ENCODE measurements at places on chromosomes 1 and 21.

DNA sequence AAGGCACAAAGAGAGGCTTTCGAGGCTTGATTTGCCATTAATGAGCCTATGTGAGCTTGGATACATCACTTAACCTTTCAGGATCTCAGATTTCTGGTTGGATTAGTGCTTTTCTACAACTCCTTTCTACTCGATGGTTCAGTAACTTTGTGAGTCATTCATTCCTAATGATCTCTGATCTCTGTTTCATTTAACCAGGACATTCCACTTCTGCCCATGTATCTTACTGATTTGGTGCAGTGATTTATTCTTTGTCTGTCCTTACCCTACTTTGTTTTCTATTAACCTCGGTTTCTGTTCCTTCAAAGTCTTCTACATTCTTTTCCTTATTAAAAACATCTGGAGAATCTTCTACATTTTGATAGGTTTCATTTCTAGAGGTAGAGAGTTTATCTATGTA lies 94.6 kb upstream of the ZBTB18 start:
- DNase-seq = no peak

DNA sequence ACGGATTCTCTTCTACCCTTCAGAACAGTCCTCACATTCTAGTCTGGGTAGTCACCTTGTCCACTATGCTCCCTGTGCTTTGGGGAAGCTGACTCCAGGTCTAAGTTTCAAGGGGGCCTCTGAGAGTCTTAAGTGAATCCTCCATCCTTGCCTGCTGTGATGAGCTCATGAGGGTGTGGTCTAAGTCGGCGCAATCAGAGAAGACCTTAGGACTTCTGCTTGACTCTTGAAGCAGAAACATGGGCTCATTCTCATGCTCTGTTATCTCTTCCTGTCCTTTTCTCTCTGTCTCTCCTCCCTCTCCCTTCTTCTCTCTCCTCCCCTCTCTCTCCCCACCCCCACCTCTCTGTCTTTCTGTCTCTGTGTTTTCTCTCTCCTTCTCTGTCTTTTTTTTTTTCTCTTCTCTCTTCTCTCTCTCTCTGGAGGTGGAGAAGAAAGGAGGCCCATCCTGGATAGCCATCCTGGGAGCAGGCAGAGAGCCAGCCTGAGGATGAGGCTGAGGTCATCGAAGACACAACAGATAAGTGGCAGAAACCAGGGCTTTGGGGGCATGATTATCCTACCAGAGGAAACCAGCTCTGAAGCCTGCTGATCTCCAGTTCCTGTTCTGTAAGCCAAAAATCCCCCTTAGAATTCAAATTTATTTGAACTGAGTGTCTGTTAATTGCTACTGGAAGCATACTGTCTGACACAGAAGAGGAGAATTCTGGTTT lies 245.6 kb downstream of the SIPA1L2 start:
- DNase-seq = no peak

- no peak for DNase-seq
Measured at GRCh38 chr1:62076286-62076685, 118.4 kb upstream of the L1TD1 start.

- no peak for DNase-seq
Measured at GRCh38 chr1:26349188-26349876, 4.6 kb downstream of the CRYBG2 start.

DNA sequence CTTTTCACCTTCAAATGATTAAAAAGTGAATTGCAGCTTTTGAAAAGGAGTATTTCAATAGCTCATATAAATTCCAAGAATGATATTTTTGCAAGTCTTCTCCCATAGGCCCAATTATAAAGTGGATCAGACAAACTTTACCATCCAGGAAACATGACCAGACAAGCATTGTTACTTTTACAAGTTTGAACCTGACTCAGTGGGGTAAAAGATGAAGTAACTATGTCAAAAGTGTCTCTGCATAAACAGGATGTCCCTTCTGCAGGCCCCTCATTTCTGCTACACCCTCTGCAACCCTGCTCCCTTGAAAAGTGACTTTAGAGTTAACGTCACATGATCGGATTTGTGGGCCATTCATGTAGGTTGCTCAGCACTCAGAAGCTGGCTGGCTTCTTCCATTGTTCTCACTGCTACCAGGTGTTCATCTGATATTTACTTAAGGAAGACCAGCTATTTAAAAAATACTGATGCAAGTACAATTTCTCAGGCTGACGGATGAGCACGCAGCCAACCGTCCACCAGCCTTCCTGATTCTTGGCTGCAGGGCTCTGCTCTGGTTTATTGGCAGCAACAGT lies 32.3 kb downstream of the URB1 start:
- DNase-seq = no peak

- no peak for DNase-seq
Measured at GRCh38 chr1:78491451-78492071, 787 bp downstream of the PTGFR start.

DNA sequence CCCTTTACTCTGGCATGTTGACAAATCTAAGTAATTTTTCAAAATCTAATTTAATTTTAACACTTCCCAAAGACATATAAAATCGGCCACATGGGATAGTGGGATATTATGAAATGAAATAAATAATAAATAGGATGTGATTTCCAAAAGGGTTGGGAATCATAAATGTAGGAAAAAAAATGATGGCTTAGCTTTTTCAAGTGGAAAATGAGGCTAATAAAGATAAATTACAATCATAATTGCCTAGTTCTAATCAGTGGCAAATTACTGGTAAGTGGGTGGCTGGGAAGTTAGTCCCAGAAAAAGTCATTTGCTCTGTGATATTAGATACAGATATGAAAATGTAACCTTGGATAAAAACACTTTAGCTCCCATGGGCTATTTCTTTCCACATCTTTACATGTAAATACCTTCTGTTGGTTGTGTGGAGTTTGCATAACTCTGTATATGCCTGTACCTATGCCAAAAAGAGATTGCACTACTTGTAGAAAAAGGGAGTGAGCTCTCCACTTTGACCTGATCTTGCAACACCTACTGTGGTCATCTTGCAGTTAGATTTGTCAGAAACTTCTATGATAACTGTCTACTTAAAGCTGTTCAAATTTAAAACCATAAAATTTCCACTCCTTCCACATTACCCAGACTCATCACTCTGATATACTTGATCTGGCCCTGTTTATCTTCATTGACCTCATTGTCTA lies 284.6 kb upstream of the KAZN start:
- no peak for DNase-seq

GRCh38 chr1:8281843-8282509 lies 35.9 kb upstream of the SLC45A1 start:
- peak; percentile 12 for DNase-seq

GRCh38 chr1:169348383-169349036 lies 19.1 kb downstream of the NME7 start:
- no peak for DNase-seq

GRCh38 chr1:51915951-51916350 lies 37.4 kb upstream of the NRDC start:
- DNase-seq = no peak

DNA sequence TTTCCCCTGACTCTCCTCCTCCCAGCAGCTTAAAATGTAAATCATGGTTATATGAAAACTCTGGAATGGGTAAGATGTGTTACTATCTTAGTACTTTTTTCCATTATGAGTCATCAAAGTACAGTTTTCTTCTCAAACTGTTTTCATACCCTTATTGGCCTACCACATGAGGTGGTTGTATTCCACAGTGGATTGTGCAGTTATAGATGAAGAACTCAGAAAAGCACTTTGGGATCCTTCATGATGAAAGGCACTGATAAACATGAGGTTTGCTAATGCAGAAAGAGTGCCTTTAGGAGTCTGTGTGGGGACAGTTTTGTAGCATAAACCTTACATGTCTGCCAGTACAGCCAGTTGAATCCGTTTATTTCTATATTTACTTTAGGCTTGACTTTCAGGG lies 32.0 kb upstream of the MYOCOS start:
- no peak for DNase-seq

DNA sequence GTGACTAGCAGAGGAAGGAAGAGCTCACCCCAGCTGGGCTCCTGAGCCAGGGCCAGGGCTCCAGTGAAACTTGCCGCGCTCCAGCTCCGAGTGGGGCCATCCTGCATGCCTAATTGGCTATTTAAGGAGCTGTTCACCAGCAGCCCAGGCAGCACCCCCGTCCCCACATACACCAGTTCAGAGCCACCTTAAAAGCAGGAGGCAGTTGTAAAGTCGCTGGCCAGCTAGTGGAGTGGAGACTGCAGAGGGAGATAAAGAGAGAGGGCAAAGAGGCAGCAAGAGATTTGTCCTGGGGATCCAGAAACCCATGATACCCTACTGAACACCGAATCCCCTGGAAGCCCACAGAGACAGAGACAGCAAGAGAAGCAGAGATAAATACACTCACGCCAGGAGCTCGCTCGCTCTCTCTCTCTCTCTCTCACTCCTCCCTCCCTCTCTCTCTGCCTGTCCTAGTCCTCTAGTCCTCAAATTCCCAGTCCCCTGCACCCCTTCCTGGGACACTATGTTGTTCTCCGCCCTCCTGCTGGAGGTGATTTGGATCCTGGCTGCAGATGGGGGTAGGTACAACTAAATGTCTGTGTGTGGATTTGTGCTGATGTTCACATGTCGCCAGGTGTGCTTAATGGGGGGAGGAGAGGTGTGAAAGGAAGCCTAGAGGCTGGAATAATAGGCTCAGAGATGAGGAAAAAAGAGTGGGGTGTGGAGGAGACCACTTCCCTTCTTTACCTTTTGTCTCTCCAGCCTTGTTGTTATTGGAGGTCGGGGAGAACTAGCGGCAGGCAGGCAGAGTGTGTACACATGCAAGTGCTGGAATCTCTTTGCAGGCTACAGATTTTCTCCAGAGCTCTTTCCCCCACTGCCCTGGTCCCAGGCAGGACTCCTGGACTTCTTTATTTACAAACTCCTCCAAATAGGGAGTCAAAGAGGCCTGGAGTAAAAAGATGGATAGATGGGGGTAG lies at the start of gene CA14:
Gene CA14, plus strand, starts transcription at position 151 of the 962 bp plus-strand sequence. Its CDS starts 355 bp downstream, at position 506.
- DNase-seq = no peak

DNA sequence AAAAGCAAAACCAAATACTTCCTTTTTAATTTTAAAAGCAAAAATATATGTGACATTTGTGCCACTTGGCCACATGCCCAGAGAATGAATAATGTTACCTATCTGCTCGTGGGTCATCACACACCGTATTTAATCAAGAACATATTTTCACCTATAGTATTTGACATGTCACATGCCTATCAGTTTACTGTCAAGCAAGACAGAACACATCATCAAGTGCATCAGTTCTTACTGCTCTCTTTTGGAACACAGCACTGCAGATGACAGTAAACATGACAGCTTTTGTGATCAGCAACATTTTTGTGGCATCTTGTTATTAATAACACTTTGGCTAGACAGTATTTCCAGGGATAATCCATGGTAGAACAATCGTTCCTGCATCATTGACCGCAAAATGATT lies 134.4 kb downstream of the LRRC7 start:
- no peak for DNase-seq

GRCh38 chr1:55823541-55824250 lies 608.5 kb upstream of the USP24 start:
- no peak for DNase-seq

DNA sequence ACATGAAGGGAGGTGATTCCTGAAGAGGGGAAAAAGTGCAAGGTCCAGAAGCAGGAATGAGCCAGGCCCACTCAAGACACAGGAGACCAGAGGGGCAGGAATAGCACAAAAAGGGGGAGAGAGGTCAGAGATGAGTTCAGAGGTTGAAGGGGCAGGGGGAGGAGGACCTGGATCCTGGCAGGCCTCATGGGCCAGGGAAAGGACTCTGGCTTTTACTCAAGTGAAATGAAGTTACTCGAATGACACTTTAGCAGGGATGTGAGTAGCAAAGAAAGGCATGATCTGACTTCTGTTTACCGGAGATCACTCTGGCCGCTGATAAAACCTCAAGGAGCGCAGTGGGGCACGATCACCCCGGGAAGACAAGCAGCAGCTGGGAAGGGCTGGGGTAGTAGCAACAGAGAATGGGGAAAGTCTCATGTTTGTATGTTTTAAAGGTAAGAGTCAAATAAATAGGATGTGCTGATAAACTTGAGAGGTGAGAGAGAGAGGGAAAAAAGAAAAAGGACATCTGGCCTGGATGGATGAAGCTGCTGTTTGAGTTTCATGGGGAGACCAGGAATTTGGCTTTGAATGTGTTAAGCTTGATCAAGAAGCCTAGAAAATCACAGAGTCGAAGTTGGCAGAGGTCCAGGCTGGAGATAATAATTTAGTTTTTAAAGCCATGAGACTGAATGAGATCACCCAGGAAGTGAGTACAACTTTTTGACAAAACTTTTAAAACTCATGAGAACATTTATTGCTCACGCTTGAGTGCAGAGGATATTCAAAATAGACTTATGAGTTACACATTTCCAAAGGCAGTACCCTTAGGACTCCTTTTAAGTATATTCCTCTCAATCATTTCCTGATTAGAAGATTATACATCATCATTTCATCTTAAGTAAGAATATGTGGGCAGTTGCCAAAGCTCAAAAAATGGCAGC lies 156.0 kb downstream of the RERE start:
- DNase-seq = peak; percentile 81

DNA sequence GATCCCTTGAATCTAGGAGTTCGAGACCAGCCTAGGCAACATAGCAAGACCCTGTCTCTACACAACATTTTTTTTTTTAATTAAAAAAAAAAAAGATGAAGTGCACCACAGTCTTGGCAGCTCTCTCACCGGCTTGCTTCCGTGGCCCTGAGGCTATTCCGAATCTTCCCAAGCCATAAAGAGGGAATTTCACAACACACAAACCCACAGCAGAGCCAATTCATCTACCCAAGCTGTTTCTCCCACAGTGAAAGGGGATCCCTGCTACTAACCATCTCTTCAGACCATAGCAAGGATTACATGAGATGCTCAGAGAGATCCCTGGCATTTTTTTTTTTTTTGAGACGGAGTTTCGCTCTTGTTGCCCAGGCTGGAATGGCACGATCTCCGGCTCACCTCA lies 8.3 kb upstream of the CHD5 start:
- DNase-seq = no peak

- DNase-seq = peak; percentile 44
Measured at GRCh38 chr1:157111396-157112165, 12.0 kb upstream of the ETV3L start.

DNA sequence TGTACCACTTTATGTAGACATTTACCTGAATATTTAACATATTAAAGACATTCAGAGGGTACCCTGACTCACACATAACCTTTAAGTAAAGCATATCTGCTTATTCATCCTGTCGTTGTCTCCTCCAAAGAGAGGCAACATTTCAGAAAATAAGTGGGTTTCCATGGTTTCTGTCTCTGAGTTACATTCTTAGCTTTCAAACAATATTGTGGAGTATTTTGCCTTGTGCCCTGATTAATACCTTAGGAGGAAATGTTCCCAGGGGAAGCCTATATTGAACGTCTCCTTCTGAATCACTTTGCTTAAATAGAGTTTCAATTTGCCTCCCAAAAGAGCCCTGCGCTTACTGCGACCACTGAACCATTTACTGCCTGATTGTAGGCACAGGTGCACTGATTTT lies 26.1 kb downstream of the PALMD start:
- no peak for DNase-seq

- no peak for DNase-seq
Measured at GRCh38 chr1:21921100-21921875, 15.8 kb downstream of the HSPG2 start.

GRCh38 chr1:228378873-228379460 lies 27.7 kb downstream of the TRIM11 start:
- no peak for DNase-seq

DNA sequence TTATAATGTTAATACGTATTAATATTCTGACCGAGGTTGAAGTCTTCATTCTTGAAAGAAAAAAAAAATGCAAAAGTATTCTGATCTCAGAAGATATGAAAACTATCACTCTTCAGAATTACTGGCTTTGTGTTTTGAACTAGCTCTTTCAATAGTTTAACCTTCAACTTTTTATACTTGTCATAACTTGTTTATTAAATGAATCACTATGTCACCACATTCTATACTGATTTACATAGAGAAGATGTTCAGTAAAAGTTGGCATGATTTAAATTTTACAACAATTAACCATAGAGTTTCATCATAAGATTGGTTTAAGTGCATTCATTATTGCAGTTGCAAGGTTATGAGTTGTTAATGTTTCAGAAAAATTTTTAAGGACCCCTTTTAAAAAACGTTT lies 57.3 kb downstream of the HS2ST1 start:
- DNase-seq = no peak

Measured in ascending aorta (tissue), 2 donors.